Caki2 (cell line): ENCODE measurements at places on chromosomes 12 and 14.
A peak's percentile ranks its signal among the peaks of the same experiment; 100 is the strongest.

GRCh38 chr14:77219591-77219990 lies 38.0 kb downstream of the TMEM63C start:
- DNase-seq: no peak

DNA sequence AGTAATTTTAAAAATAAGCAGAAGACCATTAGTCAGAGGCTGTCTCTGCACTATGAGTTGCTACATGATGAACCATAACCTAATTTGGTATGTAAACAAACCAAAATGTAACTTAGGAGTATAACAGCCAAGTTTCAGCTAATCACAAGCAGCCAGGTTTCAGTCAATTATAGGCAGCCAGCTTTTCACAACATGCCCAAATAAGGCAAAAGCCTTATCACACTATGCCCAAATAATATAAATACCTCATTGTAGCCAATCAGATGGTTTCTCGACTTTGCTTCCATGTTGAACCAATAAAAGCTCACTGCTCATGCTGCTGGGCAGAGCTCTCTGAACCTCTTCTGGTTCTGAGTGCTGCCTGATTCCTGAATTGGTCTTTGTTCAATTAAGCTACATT lies 38.6 kb downstream of the GARIN6 start:
- no peak for DNase-seq

GRCh38 chr12:126389220-126389841 lies 1324.1 kb downstream of the AACS start:
- DNase-seq: no peak

DNA sequence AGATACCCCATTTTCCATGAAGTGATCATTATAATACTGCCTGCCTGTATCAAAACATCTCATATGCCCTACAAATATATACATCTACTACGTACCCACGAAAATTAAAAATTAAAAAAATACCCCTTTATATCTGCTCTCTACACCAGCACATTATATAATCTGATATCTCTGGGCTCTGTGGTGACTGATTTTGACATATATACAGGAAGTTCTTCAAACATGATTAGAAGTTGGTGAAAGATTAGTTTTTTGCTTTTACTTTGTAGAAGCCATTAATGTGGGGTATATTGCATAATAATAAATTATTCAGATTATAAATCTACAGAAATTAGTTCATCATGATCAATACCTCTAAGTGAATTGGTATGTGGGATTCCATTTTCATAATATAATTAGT lies 126.7 kb upstream of the MDM1 start:
- no peak for DNase-seq

DNA sequence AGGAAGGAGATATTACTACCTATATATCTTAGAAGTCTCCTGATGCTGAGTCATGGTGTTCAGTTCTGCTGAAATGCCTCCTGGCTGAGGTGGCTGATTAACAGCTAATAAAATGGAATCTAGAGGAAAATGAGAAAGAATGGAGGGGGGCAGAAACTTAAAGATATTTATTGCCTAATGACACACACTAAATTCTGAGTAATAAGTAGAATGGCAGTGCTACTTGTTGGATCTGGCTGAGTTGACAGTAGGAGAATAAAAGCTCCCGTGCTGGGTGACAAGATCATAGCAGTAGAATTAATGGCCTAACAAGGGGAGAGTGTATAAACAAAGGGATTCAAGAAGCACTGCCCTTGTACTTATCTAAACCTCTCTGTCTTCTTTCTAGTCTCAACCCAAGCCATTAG lies 137.5 kb downstream of the CNTN1 start:
- peak; percentile 55 for DNase-seq

- DNase-seq: peak; percentile 70
Observed at GRCh38 chr12:67068204-67068731, 200.9 kb upstream of the CAND1 start.

- DNase-seq: no peak
Observed at GRCh38 chr12:76277480-76277879, 70.7 kb downstream of the BBS10 start.

DNA sequence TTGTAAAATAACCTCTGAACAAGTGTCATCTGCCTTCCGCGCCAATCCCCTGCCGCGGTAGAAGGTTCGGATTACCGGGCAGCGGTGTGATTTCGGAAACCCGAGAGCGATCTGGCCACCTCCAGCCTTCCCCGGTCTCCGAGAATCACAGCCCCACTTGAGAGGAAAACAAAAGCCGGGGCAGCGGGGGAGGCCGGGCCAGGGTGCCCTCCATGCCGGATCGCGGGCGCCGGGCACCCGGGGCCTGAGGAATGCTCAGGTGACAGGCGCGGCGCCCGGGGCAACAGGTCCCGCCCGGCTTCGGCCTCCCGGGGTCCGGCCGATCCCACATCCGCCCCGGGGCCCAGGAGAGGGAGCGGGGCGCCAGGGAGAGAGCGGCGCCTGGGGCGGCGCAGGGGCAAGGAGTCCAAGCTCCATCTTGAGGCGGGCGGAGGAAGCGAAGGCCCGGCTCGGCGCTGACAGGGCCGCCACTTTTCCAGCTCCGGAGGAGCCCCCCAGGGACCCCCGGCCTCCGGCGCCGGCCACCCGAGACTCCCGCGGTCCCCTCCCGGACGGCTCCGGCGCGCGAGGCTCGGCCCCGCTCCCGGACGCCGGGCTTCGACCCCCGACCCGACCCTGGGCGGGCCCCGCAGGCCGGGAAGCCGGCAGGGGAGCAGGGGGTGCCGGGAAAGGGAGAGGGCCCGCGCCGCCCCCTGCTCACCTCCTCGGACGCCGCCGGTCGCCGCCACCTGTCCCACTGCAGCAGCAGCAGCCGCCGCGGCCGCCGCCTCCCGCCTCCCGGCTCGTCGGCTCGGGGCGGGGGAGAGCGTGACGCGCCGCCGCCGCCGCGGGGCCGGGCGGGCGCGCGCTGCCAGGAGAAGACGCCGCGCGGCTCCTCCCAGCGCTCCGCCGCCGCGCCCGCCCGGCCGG lies at the start of gene CLIP1:
Gene CLIP1, minus strand, starts transcription at position 849 of the 909 bp plus-strand sequence. CDS start 42,217 bp downstream, outside the sequence.
- DNase-seq: peak; percentile 82

- peak; percentile 74 for DNase-seq
Observed at GRCh38 chr14:88554457-88555286, at the start of gene PTPN21. Gene PTPN21, minus strand, starts transcription at chr14:88555007. Its CDS starts 4,590 bp downstream, at chr14:88550417.

DNA sequence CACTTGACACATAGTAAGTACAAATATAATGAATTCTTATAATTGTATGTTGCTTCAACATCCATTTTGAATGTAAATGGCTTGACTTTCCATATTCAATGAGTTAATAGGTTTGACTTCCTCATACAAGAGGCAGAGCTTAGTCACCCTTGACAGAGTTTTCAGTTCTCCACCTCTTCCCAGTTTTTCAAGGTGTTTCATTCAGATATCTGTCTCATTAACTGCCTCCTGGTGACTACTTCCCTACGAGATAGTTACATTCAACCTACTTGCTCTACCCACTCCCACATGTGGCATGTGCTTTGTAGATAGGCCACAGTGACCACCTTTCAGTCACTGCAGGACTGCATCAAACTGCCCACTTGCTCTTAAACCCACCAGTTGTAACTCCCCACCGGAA lies 60.0 kb downstream of the MYF5 start:
- DNase-seq: no peak

DNA sequence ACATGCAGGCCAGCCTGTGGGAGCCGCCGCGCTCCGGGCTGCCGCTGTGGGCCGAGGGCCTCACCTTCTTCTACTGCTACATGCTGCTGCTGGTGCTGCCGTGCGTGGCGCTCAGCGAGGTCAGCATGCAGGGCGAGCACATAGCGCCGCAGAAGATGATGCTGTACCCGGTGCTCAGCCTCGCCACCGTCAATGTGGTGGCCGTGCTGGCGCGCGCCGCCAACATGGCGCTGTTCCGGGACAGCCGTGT lies 2.9 kb downstream of the TMEM121 start:
- DNase-seq: no peak
